Heart right ventricle (tissue), 16 donors: ENCODE measurements at places on chromosomes 4 and X. TPM values are rescaled to one million over a fixed set of nuclear protein-coding genes. Genes with fewer than 3 reads are reported as not detected.

The TRIML2 gene
- not detected for total RNA-seq

DNA sequence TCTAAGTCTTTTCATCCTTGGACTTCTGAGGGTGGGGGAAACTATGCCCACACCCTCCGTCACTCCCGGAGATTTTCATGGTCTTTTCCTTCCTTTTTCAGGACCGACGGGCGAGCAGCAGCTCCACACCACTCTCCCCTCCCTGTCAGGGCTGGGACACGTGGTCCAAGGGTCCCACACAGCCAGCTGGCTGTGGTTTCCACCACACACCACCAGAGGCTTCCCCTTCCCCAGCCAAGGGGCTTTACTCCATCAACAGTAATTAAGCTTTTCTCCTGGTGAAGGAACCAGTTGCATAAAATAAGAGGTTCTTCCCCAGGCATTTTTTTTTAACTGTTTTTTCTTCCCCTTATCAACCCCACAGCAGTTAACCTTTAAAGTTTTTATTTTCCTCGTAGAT lies 453.9 kb downstream of the GPAT3 start:
- DNase-seq, result no peak

- no peak for DNase-seq
These were observed 29.7 kb upstream of the PPP2R2C start for GRCh38 chr4:6502147-6502546.

The BTK gene
- total RNA-seq, result 1.7 TPM

DNA sequence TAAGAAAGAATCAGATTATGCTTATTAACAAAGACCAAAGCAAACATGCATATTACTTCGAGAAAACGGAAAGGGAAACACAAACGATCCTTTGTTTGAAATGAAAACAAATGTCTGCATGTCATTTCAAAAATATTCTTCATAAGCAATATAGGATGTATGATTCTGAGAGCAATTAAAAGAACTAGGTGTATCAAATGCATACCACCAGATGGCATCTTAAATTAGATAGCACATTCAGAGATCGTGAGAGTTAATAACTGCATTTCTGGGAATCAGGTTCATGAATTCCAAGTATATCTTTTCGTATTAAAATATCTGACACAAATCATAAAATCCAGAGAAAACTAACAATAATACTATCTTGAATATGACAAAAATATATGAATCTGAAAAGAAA lies 159.5 kb downstream of the PPP3CA start:
- no peak for DNase-seq

DNA sequence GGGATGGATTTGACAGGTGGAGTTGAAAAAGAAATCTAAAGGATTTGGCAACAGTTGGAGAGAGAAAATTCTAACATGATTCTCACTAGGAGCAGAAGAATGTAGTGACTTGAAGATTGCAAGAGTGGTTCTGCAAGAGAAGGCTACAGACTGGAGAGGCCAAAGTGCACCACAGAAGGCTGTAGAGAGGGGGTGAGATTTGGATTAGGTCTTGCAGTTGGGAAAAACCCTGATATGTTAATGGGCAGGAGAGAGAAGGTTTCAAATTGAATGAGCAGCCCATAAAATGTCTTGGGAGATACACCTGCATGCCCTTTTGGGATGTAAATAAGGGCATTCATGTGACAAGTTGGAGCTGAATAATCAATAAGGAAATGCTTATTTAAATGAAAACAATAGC lies 14.7 kb upstream of the VEGFD start:
- no peak for DNase-seq

The NEUROG2 gene
- total RNA-seq, result not detected

The RBM47 gene
- 5.7 TPM for total RNA-seq

- DNase-seq, result no peak
These were observed 207.9 kb upstream of the FAM241A start for GRCh38 chr4:111937368-111937767.

The SYN1 gene
- total RNA-seq, result 12.1 TPM

The SPATA4 gene
- total RNA-seq, result 0.49 TPM

The SYNPO2 gene
- 405 TPM for total RNA-seq

DNA sequence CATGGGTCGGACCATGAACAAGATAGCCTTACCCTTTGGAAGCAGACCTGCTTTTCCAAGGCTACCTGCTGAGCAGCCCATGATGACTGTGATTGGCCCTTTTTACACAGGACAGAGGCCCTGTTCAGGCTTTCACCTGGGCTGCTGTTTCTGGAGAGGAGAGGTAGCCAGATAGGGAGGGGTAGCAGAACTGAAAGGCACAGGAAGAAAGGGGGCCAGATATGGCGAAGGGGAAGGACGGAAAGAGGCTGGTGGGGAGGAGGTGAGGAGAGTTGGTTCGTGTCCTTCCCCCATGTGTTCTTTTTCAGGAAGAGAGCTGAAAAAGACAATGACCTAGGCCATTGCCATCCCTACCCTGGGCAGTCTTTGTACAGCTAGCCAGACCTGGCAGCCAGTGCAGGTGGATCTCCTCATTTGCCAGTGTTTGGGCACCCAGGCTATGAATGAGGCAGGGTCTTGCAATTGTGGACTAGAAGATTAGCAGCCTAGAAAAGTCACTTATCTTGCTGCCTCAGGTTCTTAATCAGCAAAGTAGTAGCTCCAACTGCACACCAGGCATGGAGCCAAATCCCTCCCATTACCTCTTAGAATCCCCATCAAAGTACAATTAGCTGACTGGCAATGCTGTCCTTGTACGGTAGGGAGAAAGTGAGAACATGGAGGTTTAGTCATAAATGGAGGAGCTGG lies 139.6 kb downstream of the AMMECR1 start:
- no peak for DNase-seq

GRCh38 chr4:175823015-175823742 lies 11.1 kb upstream of the GPM6A start:
- DNase-seq, result no peak

GRCh38 chr4:94363136-94363655 lies 20.6 kb upstream of the HPGDS start:
- no peak for DNase-seq

DNA sequence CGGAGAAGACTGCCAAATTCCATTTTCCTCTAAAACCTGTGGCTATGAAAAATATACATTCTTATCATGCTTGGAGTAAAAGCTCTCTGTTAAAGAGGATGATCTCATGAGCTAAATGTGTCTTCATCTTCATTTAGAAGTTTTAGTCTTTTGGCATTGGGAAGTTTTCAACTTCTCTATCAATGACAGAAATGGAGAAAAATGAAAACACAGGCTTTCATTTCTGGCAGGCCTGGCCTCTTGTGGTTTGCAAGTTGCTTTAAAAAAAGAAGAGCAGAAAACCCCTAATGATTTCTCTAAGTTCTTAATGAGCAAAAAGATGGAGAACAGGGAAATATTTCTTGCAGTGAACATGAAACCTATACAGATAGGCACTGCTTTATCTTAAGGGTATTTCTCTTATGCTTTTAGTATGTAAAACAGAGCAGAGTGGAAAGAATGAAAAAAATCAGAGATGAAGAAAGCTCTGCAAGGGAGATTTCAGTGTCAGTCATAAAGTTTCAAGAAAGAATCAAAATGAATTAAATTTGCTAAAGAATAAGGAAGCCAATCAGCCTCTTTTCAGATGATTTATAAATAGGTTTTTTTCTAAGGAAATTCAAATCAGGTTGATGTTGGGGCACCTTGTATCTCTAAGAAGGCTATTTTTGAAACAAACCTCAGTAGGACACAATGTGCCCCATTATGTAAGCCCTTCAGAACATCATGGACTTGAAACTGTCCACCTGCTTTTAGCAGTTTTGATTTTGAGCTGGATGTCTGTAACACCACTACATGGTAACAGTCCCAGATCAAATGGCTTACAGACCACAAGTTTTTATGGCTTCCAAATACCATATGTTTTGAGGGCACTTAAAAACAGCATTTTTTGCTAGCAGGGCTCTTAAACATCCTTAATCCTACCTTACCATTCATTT lies 225.0 kb downstream of the GRIA3 start:
- no peak for DNase-seq

The PDGFRA gene
- 11.3 TPM for total RNA-seq

DNA sequence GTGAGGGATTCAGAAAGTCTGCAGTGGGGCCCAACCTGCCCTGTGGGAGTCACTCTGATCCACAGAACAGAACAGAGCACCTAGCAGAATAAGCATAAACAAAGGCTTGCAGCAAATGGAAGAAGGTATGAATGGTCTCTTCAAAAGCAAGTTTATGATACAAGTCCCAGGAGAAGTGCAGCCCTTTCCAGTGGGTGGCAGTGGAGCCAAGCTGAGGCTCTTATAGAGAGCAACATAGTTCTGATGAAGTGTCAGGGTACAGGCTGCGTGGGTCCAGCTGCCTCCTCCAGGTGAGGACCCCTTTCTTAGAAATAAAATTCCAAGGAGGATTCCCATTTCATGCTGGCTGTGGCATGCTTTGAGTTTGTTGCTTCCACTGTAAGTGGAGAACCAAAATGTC lies 88.8 kb upstream of the PAK3 start:
- DNase-seq, result no peak

The GPRASP3 gene
- total RNA-seq, result 6.3 TPM

DNA sequence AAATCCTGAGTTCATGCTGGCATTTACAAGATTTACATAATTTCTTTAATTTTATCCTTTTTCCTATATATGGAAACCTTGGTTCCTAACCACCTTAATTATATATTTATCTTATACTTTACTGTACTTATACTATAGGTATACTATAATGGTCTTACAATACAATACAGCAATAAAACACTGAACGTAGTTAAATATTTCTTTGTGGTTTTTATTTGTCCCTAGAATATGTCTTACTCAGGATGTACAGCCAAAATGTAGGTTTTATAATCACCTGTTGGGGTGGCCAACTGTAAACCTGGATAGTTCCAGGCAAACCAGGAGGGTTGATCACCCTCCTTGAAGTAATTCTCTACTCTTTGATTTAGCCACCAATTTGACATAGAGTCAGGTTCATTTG lies 48.4 kb upstream of the KIT start:
- no peak for DNase-seq

- no peak for DNase-seq
These were observed 4.0 kb downstream of the PPP2R2C start for GRCh38 chr4:6468376-6468775.

The ADGRG4 gene
- not detected for total RNA-seq

GRCh38 chrX:152170621-152171020 lies 32.2 kb upstream of the MAGEA10 start:
- no peak for DNase-seq

The RNF128 gene
- total RNA-seq, result not detected

DNA sequence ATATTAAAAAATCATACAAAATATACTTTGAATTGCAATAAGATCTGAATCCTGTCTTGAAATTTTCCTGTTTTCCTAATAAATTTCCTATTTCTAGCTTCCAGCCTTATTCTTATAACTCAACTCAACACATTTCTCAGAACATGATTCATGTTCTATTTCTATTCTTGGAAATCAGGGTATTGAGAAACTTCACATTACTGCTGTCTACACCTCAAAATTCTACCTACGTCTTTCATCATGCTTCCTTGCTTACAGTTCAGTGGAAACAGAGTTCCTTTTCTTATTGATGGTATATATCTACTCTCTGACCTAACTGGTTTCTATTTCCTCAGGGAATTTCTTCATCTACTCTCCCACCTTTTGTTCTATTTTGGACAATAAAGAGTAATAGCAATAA lies 2139.0 kb downstream of the ARAP2 start:
- DNase-seq, result no peak

DNA sequence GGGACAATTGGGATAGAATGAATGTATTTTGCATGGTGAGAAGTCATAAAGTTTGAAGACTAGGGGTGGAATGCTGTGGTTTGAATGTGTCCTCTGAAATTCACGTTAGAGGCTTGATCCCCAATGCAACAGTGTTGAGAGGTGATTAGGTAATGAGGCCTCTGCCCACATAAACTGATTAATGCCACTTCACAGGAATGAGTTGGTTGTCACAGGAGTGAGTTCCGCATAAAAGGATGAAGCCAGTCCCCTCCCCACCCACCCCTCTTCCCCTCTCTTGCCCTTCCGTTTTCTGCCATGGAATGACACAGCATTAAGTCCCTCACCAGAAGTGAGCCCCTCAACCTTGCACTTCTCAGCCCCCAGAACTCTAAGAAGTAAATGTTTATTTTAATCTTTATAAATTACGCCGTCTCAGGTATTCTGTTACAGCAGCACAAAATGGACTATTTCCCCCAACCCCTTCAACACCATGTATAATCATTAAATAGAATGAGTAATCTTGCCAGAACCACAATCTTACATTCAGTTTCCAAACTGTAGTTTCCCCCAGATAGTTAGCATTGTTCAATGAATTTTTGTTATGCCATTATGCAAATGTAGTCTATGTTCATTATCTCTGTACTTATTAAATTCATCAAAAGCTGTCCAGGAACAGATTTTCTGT lies 5.5 kb upstream of the MMAA start:
- DNase-seq, result no peak

GRCh38 chr4:61309616-61310015 lies 109.5 kb downstream of the ADGRL3 start:
- no peak for DNase-seq

DNA sequence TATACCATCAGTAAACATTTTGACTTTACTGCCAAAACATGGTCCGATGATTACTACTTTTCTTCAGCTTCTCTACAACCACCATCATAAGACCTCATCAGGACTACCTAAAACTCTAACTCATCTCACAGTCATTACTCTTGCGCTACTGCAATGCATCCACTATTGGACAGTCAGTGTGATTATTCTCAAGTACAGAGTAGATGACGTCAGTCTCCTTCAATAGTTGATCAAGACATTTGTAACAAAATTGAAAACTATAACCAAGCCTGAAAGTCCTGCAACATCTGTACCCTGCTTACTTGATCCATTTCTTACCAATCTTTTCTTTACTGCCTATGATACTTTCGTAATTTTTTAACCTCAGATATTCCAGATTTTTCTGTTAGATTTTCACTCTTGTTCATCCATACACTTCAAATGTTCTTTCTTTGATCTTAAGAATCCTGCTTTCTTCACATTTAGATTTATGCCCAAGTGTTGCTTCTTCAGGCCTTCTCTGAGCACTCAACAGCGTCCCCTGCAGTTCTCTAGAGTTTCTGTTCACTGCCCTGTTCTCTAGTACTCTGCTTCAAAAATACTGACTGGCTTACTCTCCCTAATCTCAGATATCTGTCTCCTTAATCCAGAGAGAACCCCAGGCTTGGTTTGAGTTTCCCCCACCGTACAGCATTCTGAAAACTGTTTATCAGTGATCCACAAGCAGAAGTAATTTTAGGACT lies 1517.6 kb downstream of the STIM2 start:
- no peak for DNase-seq
